NCI-H1092 (cell line): ENCODE measurements at places on chromosomes 2 and 18.

GRCh38 chr2:108354136-108354535 lies 23.6 kb upstream of the SULT1C4 start:
- DNase-seq = no peak

GRCh38 chr2:48984922-48985321 lies 169.4 kb downstream of the FSHR start:
- no peak for DNase-seq

DNA sequence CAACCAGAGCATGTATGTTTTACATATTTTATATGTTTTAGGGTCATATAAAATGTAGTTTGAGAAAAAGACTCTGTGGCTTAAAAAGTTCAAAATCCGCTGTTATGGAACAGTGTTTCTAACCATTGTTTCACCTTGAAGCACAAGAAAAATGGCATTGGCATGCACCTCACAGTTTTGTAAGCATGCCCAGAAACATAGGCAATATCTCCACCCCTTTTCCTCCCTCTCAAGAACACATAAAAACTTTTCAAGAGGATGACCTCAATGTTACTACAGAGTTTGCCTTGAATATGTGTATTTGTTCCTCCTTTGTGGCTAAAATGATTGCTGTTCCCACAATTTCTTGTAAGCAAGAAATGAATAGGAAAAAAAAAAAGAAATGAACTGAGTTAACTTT lies 29.3 kb upstream of the SLC40A1 start:
- no peak for DNase-seq

- DNase-seq = no peak
Observed at GRCh38 chr2:158217593-158217992, 115.9 kb downstream of the UPP2 start.

DNA sequence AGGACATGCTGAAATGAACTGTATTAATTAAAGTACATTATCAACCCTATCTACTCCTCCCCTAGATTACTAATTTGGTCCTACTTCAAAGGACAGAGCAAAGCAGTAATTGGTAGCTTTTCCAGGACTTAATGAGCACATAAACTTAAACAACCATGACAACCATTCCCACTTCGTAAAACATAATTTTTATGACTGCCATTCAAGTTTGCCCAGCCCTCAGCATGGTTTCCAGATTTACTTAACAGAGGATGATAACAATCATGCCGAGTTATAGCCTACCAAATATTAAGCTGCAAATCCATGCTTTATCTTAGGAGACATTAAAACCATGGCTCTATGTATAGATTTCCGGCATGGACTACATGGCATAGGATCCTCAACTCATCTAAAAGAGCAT lies 401.1 kb upstream of the CHAC2 start:
- DNase-seq = no peak

DNA sequence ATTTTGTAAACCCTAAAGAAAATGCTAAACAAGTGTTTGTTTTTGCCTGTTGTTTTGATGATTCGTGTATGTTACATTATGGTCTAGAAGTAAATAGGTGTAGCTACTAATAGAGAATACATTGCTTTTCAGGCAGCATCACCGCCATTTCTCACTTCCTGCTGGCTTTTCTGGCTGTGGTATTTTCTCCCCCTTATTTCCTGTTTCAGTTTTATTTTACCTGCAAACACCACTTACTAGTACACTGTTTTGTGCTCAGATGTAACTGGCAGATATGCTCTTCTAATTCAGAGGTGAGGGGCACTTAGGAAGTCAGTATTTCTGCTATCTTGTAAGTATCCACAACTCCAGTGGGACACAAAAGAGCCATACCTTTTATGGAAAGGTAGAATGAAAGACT lies 38.1 kb upstream of the SLC3A1 start:
- DNase-seq = no peak

DNA sequence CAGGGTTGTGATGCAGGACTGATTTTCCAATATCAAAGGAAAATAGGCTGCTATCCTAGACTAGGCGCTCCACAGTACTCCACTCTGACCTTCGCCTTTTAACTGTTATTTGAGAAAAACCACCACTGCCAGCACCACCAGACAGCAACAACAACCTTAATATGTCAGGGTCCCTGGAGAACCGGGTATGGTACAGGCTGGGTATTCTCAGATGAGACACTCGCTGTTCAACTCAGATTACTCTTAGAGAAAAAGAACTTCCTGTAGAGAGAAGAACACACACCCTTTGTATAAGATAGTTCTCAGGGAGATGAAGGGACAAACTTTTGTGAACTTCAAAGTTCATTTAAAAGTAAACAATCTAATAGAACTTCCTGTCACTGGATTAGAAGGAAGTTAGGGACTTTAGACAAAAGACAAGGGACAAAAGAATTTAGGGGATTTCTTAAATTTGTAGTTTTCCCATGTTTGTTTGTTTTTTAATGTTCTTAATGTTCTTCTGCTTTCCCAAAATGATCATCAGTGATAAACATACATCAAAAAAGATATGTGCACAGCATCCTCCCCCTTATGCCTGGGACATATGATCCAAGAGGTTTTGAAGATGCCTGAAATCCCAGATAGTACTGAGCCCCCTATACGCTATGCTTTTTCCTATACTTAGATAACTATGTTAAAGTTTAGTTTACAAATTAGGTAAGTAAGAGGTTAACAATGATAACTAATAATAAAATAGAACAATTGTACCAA lies 41.3 kb upstream of the PPP1R1C start:
- no peak for DNase-seq

DNA sequence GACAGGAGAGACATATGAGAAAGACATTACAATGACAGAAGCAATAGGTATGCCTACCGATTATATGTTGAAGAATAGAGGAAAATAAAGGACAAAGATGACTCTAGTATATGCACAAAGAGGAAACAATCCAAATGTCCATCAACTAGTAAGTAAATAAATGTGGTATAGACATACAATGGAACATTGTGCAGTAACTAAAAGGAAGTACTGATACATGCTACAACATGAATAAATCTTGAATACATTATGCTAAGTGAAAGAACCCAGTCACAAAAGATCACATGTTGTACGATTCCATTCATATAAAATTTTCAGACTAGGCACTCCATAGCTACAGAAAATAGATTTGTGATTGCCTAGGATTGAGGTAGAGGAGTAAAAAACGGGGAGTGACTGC lies 28.5 kb upstream of the PGAP1 start:
- DNase-seq = no peak

DNA sequence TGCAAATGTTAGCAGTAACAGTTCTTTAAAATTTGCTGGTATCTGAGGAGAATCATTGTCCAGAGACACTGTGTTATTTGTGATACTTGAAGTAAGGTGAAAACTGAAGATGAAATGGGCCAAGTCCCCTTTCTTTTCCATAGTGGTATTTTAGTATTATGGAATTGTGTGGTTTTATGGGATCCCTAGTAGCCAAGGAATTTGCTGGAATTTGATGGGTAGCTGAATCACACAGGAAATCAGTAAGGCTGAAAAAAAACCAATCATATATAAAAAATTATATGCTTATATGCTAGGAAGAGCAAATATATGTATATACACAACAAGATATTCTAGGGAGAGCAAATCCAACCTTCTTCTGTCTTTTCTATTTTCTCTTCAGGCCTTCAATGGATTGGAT lies 54.2 kb upstream of the TACR1 start:
- no peak for DNase-seq

DNA sequence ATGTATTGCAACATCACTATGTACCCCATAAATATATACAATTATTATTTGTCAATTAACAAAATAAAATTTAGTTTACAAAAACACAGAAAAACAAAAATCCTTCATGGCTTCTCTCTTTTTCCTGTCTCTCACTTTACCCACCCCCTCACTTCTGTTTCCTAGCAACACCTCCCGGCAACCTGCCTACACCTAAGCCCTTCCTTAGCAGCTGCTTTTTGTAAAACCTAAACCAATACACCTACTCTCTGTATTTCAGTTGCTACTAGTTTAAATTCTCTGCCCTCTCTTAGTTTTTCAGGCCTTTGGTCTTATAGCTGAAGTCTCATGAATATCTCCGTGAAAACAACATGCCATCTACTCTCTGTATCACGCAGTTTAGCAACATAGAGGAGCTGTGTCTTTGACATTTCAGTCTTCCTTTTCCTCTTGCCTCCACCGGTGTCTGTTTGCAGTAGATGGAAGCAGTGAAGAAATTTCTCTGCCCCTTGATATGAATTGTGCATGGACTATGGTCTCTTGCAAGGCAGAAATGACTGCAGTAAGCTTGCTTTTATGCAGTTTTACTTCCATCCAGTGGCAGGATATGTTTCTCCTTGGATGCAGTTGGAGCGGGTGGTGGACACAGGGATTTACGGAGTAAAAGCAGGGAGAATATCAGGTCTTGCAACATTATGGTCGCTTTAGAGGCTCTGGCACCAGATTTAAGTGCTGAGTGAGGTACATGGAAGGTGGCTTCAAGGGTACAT lies 42.0 kb upstream of the ZDBF2 start:
- no peak for DNase-seq

DNA sequence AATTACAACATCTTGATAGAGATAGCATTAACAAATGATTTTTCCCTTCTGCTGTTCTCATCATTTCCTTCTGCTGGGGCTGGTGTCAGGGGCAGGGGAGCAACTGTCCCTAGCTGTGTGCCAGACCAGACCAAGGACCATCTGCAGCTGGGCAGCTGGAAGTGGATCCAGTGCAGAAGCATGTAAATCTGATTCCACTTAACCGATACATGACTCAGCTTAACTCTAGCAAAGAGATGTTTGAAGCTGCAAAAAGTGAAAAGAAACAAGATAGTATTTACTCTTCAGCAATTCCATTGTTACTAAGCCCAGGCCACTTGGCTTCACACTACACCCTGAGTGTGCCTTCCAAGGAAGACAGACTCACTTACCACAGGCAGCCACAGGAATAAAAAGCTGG lies 151.1 kb downstream of the GALNT1 start:
- no peak for DNase-seq

- no peak for DNase-seq
Observed at GRCh38 chr2:101517758-101518271, 42.9 kb upstream of the RFX8 start.

DNA sequence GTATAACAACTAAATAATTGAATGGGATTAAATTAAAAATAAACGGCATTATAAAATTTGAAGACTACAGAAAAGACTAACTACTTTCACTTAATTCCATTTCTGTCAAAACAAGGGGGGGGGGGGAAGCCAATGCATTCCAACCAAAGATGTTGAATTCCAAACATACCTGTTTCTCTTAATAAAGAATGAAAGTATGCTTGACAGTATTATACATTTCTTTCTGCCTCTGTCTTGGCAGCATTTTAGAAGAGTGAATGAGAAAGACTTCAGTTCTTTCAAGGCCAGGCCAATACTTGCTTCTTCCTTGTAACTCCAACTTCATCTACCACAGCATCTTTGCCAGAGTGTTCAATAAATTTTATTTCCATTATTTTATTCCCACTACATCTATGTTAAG lies 65.9 kb downstream of the PDE11A start:
- DNase-seq = no peak

DNA sequence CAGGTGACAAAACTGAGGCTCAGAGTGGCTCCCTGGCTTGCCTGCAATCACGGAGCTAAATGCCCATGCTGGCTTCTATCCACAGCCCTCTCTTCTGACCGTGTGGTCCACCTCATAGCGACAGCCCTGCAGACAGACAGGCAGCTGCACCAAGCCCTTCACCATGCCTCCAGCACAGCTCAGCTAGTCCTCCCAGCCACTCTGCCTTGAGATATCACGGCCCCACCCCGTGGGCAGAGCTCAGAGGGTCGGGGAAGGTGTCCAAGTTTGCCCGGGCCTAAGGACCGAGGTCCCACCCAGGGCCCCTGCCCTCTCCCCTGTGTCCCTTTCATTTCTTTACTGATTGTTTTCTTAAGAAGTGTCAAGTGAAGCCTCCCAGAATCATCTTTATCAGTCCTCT lies 128.2 kb upstream of the GLI2 start:
- DNase-seq = no peak

GRCh38 chr2:42184346-42184745 lies 15.2 kb downstream of the EML4 start:
- no peak for DNase-seq

- DNase-seq = no peak
Observed at GRCh38 chr2:79660557-79660956, 147.7 kb downstream of the CTNNA2 start.

DNA sequence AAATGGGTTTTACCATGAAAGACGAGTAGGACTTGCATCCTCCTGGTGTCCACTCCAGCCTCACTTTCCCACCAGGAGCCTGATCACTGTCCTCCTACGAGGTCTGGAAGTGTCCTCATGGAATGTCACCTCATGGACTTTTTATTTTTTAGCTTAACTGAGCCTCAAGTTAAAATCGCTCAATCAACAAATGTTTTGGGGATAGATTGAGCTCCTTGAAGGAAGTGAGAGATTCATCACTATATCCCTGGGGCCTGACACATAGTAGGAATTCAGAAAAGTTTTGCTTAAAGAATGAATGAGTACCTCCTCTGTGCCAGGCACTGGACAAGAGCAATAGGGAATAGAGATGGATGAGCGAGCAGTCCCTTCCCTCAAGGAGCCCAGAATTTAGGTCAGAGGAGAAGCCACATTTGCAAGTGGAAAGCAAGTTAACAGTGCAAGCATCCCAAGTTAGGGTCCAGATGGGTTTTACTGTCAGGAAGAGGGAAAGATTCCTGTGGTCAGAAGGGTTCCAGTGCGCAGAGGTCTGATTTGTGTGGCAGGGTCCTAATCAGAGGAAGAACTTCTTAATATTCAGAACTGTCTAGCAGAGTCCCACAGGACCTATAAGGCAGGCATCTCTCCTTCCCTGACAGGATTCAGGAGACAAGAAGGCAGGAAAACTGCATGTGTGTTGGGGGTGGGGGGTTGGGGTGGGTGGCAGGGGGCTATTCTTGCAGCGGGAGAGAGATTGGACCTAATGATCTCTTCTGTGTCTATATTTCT lies 67.0 kb downstream of the MYCN start:
- DNase-seq = no peak

DNA sequence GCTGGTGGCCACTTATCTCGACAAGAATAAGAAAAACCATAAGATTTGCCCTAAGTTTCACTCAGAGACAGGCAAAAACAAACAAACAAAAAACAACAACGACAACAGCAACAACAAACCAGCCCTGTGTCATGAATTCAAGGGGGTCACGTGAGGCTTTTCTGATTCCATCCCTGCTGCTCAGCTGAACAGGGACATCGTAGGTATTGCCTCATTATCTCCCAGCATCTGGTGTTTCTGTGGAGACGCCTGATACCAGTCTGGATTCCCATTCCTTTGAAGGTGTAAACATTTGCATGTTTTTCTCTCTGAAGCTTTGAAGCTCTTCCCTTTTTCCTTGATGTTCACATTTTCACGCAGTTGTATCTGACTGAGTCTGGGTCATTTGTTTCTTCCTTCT lies 117.4 kb downstream of the KCNF1 start:
- no peak for DNase-seq

DNA sequence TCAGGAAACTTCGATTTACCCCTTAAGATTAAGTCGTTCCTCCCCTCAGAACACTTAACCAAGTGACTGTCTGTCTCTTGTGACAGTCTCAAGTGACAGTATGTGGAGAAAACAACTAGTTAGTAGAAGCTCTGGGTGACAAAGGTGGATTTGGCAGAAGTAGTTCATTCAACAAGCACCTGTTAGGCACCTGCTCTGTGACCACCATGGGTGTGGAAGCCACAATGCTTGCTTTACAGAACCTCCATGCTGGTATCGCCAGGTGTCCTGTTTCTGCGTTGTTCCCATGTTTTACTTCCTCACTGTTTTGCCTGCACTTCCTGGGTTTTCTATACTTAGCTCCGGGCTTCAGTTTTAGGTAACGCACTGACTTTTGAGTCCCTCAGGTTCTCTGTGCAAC lies 337.4 kb upstream of the DCC start:
- no peak for DNase-seq

GRCh38 chr2:231861288-231861931 lies 64.8 kb downstream of the NPPC start:
- DNase-seq = no peak
